ENCODE measurements at places on chromosomes 2 and 18.

- DNase-seq = no peak
Measured at GRCh38 chr2:125516496-125517109, 1139.4 kb upstream of the GYPC start.

DNA sequence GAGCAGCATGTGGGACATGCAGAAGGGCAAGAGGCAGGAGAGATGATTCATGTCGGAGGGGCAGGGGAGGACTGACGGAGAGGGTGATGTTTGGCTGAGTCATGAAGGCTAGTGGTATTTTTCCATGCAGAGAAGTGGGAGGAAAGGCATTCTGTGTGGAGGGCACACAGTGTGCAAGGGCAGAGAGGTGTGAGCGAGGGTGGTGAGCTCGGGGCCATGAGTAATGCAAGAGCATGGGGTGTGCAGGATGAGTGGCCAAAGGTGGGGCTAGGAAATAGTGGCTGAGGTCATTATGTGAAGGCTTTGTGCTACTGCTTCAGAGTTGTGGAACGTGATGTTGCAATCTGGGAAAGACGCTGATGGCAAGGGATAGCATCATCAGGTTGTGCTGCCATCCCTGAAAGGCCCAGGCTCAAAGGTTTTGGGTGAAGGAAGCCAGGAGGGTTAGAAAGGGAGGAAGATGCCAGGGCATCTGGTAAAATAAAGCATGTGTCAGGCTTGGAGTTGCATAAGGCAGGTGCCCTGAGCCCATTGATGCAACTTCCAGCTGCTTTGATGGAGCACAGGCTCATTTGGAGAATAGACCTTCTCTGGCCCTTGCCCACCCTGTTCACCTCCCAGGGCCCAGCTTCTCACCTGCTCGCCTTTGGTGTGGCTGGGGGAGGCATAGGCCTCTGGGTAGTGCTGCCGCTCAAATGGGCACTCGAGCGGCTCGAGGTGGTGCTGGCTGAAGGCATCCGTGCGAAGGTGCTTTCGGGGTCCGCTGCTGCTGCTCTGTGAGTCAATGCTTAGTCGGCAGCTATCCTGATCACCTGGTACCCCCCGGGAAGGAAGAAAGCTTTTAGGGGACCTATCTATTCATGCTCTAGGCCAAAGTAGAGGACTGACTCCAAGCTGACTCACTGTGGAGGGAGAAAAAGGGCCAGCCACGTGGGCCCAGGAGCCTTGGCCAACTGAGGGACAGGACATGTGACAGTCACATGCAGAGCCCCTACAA is 37.5 kb downstream of the PAX8 start:
- peak; percentile 23 for DNase-seq

- DNase-seq = no peak
Measured at GRCh38 chr2:4604767-4605166, 901.4 kb downstream of the DCDC2C start.

DNA sequence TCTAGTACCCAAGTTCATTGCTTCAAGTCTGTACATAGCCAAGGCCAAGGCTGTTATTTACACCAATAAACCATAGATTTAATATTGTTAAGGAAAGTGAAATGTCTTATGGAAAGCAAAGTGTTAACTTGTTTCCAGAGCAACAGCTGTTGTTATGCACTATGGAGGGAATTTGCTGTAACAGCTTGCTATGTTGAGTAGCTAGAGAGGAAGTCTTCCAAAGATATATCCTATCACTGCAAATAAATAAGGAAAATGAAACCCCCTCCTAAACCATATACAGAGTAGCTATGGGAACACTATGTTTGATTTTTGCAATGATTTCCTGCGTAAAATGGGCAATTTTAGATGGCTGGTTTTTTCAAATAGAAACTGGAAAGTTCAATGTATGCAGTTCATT is 21.1 kb downstream of the TMEM182 start:
- no peak for DNase-seq

DNA sequence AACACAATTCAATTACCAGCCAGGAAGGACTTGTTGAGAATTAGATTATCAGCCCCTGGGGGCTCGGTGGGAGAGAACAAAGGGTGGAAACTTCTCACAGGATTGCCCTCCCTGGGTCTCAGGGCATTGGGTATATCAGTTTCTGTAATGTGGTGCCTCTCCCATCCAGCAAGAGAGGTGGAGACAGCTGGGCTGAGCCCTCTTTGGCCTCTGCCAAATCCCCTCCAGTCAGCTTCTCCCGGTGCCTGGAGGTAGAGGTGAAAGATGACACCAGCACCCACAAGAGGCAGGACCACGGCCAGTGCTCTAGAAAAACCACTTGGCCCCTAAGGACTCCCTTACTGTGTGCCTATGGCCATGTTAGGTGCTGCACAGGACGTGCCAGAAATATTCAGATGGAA is 179.7 kb downstream of the HAUS1 start:
- no peak for DNase-seq

- no peak for DNase-seq
Measured at GRCh38 chr2:25377822-25378421, 36.2 kb upstream of the DNMT3A start.

DNA sequence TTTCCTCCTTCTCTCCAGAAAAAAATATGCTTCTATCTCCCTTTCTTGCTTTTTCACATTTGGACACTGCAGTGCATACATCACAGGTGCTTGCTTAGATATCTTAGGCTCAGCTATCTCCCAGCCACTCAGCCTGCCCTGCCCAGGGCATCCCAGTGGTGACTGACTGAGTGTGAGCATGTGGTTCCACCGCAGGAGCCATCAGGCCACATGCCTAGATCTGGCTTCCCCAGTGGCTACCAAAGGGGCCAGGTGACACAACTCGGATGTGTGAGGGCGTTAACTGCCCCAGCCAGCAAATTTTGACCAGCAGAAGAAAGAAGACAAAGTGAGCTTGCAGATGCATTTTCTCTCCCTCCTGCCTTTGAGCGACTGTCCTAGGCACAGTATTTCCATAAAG is 25.5 kb downstream of the SP5 start:
- DNase-seq = no peak

GRCh38 chr2:32963941-32964340 is 17.2 kb downstream of the LTBP1 start:
- no peak for DNase-seq

DNA sequence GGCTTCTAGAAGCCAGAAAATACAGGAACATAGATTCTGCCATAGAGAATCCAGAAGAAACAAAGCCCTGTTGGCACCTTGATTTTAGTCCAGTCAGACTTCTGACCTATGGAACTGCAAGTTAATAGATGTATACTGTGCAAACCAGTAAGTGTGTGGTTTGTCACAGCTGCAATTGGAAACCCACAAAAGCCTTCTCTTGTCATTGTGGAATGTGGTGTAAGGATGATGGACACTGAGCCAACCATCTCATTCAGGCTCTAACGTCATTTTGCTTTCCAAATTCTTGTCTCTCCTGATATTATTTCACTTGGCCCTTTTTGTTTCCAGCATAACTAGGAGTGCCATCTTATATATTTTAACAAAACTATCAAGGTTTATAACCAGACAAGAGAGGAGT is 369.5 kb upstream of the SMIM21 start:
- DNase-seq = no peak

DNA sequence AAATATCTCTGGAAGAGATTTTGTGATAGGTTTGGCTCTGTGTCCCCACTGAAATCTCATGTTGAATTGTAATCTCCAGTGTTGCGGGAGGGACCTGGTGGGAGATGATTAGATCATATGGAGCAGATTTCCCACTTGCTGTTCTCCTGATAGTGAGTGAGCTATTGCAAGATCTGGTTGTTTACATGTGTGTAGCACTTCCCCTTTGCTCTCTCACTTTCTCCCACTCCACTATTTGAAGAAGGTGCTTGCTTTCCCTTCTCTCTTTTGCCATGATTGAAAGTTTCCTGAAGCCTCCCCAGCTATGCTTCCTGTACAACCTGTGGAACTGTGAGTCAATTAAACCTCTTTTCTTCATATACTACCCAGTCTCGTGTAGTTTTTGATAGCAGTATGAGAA is 97.0 kb upstream of the FN1 start:
- DNase-seq = no peak

GRCh38 chr2:37324786-37325624 is at the start of gene PRKD3:
Gene PRKD3, minus strand, starts transcription at chr2:37324833. Its CDS starts 8,309 bp downstream, at chr2:37316524.
- peak; percentile 67 for DNase-seq

GRCh38 chr2:139850254-139850890 is 1070.2 kb upstream of the NXPH2 start:
- no peak for DNase-seq

DNA sequence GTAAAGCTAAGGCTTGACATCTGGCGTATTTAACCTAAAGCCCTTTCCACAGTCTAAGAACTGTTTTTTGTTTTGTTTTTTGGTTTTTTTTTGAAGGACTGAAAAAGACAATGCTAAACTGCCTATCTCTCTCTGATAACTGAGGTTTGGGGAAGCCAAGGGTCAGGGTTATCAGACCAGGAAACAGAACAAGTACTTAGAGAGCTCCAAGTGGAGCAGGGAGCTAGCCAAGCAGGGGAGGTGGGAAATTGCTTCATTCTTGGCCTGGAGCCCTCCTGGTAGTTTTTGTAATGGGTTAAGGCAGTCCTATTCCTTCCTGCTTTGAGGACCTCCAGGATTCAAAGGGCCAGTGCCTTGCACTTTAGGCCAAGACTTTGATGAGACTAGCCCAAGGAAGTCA is 154.3 kb upstream of the LTBP1 start:
- no peak for DNase-seq

- DNase-seq = no peak
Measured at GRCh38 chr2:138615257-138615656, 113.7 kb downstream of the SPOPL start.

- no peak for DNase-seq
Measured at GRCh38 chr2:12990523-12990922, 273.8 kb downstream of the TRIB2 start.

DNA sequence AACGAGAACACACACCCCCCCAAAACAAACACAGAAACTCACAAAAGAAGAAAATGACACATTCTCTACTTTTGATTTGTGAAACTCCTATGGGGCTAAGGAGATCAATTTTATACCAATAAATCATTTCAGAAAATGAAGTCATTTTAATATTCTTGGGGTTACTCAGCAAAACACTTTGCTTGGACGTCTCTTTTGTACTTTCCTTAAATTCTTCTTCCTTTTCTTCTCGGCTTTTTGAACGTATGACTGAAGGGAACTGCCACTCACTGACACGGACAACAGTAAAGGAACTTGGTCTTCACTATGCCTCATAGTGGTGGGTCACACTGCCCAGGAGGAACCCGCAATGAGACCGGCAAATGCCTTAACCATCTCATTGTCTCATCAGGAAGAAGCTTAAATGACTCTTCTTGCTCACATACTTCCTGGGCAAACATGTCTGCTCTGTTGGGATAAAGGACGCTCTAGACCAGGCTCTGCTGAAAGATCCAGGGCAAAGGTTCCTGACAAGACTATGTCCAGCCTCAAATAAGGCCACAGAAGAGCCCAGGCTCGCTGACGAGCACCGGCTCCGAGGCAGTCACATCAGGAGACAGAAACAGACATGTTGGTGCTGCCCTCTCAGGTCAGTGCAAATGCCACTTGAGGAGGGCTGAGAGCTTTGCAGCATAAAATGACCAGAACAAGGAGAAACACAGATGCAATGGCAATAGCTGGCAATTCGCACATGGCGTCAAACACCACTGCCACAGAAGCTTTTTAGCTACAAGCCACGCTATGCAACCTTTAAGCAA is 205.5 kb downstream of the TGIF1 start:
- DNase-seq = no peak
